Activated CD8-positive, alpha-beta memory T cell treated with anti-CD3 and anti-CD28 coated beads for 36 hours (primary cell): ENCODE measurements at places on chromosomes 3 and 15. TPM values are rescaled to one million over a fixed set of nuclear protein-coding genes. Genes with fewer than 3 reads are reported as not detected.

Gene CHRM5
- total RNA-seq = not detected

Gene RTP4
- 1.8 TPM for total RNA-seq

Gene TUSC7
- total RNA-seq = not detected

Gene TTLL13
- total RNA-seq = 0.55 TPM

Gene PCSK6
- total RNA-seq = 1.1 TPM
